ENCODE measurements at places on chromosomes 2 and 18.

GRCh38 chr2:147223119-147223518 is 621.7 kb upstream of the ACVR2A start:
- no peak for DNase-seq

GRCh38 chr2:122669627-122670026 is 914.2 kb downstream of the TSN start:
- no peak for DNase-seq

GRCh38 chr2:17083902-17084301 is 418.3 kb upstream of the CYRIA start:
- no peak for DNase-seq

- peak; percentile 10 for DNase-seq
Measured at GRCh38 chr18:79576686-79577351, 102.8 kb upstream of the CTDP1 start.

- DNase-seq: no peak
Measured at GRCh38 chr2:209114588-209115240, 309.1 kb upstream of the MAP2 start.

- no peak for DNase-seq
Measured at GRCh38 chr18:54824761-54825160, 3.5 kb upstream of the RAB27B start.

DNA sequence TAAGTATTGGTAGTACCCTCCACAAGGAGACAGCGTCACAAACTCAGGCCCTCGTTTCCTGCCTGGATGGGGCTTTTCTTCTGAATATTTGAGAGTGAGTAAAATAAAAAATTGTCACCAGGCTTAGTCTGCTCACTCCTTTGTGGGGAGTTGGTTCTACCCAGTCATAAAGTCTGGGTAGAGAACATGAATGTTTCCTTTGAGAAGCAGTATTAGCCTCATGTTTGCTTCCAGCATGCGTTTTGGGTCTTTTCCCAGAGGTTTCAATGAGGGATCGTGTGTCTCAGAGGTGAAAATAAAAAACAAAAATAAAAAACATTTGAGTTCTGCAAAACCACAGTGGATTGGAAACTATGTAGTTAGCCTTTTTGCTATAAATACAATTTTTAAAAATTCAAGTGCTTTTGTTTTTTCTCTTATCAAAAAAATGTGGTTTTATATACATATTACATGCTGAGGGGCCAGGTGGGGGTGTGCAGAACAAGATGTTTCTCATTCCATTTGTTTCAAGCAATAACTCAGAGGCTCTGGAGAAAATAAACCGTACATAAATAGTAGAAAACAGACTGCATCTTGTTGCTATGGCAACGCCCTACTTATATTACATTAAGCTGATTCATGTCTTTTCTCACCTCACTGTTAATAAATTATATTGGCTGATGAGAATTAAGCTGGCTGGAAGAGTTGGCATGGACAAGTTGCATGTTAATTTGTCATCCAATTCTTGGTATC is 225.4 kb upstream of the FBXO11 start:
- no peak for DNase-seq

DNA sequence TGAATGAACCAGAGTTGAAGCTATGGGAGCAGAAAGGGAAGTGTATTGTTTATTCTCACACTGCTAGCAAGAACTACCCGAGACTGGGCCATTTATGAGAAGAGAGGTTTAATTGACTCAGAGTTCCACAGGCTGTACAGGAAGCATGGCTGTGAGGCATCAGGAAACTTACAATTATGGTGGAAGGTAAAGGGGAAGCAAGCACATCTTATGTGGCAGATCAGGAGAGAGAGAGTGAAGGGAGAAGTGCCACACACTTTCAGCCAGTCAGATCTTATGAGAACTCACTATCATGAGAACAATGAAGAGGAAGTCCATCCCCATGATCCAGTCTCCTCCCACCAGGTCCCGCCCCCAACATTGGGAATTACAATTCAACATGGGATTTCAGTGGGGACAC is 383.2 kb upstream of the SLC14A2 start:
- DNase-seq: no peak

GRCh38 chr2:34534761-34535160 is 935.7 kb upstream of the FAM98A start:
- no peak for DNase-seq

GRCh38 chr18:24590946-24591345 is 130.5 kb downstream of the HRH4 start:
- DNase-seq: no peak

GRCh38 chr2:197804758-197805714 is 643 bp downstream of the PLCL1 start:
- no peak for DNase-seq

DNA sequence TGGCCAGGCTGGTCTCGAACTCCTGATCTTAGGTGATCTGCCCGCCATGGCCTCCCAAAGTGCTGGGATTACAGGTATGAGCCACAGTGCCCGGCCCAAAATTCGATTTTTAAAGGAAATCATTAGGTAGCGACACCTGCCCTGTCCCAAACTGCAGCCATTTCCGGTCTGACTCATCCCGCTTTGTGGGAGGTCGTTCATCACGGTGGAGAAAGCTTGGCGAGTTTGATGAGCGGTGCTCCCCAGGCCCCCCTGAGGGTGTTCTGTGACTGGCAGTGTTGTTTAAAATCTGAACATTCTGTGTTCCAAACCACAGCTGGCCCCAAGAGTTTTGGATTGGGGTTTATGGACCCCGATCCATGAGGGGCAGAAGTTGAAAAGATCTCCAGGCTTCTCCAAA is 53.0 kb upstream of the GLI2 start:
- DNase-seq: no peak

- no peak for DNase-seq
Measured at GRCh38 chr2:197704434-197705120, 592 bp upstream of the MARS2 start.

GRCh38 chr2:96631804-96632435 is 6.2 kb downstream of the KANSL3 start:
- DNase-seq: no peak
